NCI-H446 (cell line): ENCODE measurements at places on chromosomes 7 and 10.

- DNase-seq: no peak
Measured at GRCh38 chr10:128897401-128898129, 569.5 kb upstream of the MGMT start.

DNA sequence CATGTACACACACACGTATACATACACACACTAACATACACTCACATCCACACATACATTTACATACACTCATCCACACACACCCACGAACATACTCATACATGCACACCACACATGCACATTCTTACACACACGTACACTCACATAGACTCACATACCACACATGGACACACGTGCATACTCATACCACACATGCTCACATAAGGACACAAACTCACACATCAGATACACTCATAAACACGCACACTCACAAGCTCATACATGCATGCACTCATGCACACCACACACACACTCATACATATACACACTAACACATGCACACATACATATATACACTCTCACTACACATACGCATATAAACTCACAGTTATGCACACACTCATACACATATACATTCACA, 1.2 kb upstream of the CALN1 start:
- no peak for DNase-seq

- no peak for DNase-seq
Measured at GRCh38 chr7:44235066-44235465, 34.3 kb downstream of the YKT6 start.

- DNase-seq: no peak
Measured at GRCh38 chr10:70807556-70807955, 8.2 kb upstream of the SGPL1 start.

DNA sequence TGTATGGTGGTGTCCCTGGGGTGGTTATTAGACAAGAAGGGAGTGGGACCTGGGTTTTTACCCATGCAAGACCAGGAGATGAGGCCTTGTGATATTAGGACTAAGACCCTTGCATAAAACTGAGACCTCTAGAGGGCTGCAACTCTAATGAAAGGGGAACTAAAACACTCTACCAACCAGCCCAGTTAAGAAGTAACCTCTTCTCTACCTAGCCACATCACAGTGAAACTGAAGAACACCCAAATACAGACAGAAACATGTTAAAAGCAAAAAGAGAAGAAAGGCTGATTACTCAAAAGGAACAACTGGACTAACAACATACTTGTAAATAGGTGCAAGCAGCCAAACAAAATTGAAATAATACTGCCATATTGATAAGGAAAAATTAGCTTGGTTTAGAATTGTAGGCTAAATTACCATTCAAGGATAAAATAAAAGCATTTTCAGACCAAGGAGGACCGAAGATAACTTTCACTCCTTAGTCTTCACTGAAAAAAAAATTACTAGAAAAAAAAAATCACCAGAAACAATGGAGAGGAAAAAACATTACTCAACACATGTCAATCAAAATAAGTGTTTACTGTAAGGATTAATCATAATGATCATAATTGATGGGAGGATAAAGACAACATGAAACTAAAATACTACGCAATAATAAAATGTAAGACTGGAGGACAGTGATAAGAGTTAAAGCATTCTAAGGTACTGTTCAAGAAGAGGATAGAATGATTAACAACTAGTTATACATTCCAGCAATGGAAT, 27.6 kb downstream of the ERLIN1 start:
- no peak for DNase-seq

DNA sequence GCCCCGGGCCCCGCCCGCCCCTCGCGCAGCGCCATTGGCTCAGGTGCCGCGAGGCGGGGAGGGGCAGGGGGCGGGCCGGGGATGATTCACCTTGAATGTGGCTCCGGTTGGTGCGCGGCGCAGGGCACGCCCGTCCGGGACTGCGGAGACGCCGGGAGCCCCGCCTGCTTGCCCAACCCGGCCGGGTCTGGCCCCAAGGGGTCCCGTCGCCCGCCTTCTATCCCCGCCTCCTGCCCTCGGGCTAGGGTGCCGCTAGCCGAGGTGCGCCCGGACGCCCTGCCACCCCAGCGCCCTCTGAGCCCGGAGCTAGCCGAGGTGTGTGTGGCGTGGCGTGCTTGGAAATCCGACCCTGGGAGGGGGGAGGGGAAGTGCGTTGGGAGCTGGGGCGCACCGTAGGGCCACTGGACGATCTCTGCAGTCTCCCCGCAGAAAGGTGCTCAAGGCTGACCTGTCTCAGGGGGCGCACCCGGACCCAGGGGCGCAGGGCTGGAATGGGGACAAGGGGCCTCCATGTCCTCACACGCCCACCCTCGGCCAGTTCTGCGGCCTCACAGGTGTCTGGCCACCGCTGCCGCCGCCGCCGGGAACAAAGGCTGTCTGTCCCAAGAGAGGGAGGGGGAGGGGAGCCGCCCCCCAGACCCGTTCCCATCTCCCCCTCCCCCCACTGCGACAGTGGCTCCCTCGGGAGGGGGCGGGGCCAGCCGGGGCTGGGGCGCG, 168.9 kb downstream of the NRF1 start:
- peak; percentile 80 for DNase-seq

DNA sequence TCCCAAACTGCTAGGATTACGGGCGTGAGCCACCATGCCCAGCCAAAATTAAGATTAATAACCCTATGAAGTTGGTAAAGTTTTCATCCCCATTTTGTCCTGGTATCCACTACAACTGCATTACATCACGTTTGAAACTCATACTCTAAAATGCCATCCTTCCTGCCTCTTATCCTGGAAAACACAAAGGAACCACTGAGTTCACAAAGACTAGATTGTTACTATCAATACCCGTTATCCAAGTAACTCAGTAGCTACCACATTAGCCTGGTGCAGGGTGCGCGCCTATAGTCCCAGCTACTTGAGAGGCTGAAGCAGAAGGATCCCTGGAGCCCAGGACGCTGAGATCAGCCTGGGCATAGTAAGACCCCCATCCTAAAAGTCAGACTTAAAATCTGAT, 63.5 kb upstream of the ANAPC16 start:
- DNase-seq: no peak

GRCh38 chr10:5609952-5610616, 56.3 kb downstream of the ASB13 start:
- DNase-seq: no peak

GRCh38 chr10:58577437-58577777, 64.7 kb downstream of the BICC1 start:
- peak; percentile 1 for DNase-seq

DNA sequence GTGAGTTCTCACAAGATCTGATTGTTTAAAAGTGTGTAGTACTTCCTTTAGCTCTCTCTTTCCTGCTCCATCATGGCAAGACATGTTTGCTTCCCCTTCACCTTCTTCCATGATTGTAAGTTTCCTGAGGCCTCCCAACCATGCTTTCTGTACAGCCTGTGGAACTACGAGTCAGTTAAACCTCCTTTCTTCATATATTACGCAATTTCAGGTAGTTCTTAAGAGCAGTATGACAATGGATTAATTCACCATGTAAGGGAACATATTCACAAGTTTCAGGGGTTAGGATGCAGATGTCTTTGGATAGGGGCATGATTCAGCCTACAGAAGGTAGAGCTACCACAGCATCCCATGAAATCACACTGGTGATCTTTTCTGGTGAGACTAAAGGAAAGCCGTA, 174.7 kb downstream of the GPR158 start:
- no peak for DNase-seq

GRCh38 chr10:124221356-124222317, 128.2 kb upstream of the CHST15 start:
- no peak for DNase-seq

GRCh38 chr7:132876576-132876975, 205.3 kb downstream of the CHCHD3 start:
- DNase-seq: no peak

- DNase-seq: no peak
Measured at GRCh38 chr7:17697128-17697881, 243.0 kb downstream of the SNX13 start.

DNA sequence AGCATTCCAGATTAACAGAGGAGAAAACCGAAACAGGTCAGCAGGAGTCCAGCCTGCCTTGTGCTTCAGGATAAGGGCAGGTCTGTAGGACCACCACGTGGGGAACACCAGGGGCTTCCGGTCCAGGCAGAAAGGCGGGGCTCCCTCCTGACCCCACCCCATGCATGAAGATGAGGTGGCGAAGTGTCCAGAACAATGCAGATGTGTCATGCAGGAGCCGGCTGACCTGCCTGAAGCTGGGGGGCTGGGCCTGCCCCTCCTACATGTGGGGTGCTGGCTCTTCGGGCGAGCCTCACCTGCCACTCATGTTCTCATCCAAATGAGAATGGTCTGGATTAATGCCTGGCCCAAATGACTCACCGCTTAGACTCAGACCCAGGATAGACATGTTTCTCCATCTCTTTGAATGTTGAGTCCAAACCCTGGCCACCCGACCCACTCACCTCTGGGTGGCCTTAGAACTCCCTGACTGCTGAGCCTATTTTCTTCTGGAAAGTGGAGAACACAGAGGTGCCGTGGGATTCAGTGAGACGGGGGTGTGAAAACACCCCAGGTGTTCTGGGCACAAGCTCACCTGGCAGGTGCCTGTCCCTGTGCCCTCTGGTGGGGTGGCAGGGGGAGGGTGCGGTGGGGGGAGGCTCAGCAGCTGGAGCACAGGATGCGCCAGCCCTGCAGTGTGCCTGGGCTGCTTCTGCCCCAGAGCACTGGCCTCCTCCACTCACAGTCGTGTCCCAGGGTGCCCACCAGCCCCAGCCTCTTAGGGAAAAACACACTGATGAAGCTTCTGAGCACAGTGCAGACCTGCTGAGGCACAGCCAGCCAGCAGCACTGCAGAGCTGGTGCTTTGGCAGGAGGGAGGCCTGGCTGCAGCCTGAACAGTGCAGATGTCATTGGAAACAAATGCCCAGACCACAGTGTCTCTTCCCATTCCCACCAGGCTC, 55.2 kb upstream of the GDF10 start:
- no peak for DNase-seq

GRCh38 chr7:4486907-4487306, 195.2 kb upstream of the FOXK1 start:
- no peak for DNase-seq

DNA sequence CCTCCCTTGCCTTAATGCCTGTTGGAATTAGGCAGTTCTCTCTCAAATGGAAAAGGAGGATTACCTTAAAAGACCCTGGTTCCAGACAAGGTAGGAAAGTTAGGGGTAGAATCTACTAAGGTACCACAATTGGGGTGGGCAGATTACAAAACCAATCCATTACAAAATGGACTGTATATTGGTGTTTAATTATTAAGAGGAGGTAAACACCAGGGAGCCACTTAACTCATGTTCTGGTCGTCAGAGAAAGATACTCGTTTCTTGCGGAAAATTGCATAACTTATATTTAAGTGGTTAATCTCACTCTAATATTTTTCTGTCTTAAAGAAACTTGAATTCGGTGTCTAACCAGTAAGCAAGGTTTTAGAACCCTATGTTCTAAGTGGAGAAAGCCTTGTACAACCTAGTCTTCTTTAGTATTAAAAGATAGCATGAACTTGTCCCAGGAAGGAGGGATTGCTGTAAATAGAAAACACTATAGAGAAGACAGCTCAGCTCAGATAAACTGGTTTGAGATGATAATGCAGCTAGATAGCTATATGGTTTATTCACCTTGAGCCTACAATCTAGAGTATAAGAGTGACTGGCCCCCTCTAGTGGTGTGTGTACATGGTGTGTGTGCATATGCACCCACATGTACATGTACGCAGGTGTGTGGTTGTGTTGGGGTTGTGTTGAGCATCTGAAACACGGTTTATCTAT, 58.0 kb upstream of the STRIP2 start:
- peak; percentile 7 for DNase-seq
